MCF 10A (cell line): ENCODE measurements at places on chromosomes 16 and 17.

GRCh38 chr17:49576088-49576916 lies 631 bp downstream of the NXPH3 start:
- no peak for DNase-seq

DNA sequence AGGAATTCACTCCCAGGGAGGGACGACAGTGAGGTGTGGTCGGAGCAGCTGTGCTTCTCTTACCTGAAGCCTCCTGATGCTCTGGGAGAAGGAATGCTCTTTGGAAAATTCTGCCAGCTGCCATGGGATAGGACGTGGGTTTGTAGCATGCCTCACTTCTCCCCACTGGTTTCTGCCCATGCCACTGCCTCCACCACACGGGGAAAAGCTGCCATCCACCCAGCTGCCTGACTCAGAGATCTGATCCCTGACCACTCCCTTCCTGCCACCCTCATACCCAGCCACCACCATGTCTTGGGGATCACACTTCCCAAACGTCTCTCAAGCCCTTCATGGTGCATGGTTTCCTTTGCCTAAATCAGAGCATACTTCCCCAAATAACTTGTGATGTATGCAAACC lies 80.0 kb downstream of the CPPED1 start:
- no peak for DNase-seq

DNA sequence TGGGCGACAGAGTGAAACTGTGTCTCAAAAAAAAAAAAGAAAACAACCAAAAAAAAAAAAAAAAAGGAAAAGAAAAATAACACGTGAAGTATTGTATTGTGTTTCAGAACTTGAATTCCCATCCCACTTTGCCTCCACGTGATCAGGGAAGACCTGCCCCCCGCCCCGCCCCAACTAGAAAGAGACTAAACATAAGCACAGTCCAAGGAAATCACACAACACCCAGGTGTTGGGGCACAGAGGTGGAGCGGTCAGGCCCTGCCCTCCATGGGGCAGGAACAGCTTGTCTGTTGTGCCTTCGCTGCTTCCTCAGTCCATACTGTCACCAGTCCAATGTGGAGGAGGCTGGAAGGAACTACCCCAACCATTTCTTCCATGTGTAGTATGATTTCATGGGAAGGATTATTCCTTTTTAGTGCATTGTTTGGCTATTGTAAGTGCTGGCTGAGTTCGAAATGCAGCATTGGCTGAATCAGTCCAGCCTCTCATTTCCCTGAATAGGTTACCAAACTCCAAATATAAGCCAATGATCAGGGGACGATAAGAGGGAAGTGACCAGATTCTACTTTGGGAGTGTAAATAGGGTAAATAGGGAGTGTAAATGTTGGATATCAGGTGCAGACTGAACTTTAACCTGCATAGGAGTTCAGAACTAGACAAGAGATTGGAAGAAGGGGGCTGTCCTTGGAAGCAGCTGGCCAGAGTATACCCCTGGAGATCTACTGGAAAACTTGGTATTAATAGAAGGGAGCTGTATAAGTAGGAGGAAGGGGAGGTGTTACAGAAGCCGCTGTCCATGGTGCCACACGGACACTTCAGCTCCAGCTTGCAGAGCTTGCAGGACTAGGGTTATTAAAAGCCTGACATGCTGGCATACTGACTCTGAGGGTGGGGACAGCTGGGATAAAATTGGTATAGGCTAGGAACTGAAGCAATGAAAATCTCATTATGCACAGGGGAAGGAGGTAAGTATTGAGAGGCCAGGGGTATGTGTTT lies 50.7 kb downstream of the TANGO6 start:
- DNase-seq, result peak; percentile 13

DNA sequence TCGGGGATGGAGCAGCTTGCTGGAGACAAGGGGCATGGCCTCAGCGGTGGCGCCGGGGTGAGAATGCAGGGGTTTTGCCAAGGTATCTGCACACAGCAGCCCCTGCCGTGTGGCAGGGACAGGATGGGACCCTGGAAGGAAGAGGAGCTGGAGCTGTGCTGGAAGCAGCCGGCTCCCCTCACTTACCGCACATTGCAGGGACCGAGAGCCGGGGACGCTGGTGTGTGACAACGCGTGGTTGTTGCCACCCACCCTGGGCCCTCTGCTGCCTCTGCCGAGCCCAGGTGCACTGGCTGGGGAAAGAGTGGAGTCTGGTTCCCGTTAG lies 3.0 kb downstream of the NUBP2 start:
- DNase-seq, result no peak

DNA sequence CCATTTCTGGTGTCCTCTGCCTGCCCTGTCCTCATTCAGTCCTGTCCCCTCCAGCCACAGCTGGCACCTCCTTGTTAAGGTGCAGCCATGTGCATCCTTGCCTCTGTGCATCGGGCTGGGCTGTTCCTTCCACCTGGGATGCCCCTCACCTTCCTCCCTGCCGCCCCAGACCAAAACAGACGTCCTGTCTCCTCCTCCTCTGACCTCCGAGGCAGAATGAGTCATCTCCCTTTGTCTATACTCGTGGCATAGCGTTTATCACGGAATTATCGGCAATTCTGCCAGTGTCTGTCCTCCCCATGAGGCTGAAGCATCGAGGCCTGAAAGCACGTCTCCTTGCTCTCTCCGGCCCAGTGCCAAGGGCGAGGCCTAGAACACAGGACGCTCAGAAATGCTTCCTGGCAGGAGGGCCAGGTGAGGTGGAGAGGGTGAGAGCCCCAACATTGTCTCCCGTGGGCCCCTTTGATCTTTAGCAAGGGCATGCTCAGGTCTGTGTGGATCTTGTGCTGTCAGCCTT lies 4.6 kb downstream of the RAI1 start:
- peak; percentile 94 for DNase-seq

- DNase-seq, result no peak
Measured at GRCh38 chr17:71740866-71741265, 380.0 kb upstream of the SOX9 start.

DNA sequence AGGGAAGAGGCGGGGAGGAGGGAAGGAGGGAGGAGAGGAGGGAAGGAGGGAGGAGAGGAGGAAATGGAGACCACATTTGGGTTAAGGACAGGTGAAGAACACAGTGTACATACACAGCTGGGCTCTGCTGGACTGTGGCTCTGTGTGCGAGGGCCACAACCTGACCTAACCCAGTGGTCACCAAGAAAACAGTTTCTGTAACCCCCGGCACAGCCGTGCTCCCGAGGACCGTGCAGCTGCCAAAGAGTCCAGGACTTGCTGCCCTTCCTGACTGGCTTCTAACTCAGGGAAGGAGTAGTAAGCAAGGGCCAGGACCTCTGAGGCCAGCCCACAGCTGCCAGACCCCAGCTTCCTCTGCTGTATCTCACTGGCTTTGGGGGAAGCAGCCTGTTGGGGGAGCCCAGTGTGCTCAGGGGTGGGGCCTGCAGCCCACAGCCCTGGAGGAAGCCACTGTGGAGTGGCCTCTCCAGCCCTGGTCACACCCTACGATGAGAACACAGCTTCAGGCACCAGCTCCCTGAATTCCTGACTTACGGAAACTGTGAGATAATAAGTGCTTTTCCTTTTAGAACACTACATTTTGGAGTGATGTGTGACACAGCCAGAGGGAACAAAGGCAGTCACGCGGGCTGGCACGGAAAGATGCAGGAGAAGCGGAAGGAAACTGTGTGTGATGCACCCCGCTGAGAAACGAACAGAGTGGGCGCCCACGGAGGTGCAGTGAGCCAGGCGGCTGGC lies 32.3 kb downstream of the SLC7A5 start:
- no peak for DNase-seq

DNA sequence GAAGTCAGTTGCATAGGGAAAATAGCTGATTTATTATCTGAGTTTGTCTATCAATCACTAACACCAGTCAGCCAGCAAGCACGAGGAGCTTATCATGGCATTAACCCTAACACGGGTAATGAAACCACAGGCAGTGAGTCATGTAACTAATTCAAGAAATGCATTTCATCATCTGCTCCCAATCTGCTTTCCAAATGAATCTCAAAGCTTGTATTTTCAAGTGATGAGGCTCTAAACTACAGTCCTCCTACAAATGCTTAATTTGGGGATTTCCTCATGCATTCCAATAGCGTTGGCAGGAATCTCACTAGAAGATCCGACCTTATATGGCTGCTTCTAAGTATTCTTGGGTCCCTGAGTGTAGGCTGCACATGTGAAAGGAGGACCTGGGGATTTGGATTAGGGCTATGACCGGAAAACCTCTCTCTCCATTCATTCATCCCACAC lies 118.4 kb upstream of the HSBP1 start:
- peak; percentile 89 for DNase-seq

DNA sequence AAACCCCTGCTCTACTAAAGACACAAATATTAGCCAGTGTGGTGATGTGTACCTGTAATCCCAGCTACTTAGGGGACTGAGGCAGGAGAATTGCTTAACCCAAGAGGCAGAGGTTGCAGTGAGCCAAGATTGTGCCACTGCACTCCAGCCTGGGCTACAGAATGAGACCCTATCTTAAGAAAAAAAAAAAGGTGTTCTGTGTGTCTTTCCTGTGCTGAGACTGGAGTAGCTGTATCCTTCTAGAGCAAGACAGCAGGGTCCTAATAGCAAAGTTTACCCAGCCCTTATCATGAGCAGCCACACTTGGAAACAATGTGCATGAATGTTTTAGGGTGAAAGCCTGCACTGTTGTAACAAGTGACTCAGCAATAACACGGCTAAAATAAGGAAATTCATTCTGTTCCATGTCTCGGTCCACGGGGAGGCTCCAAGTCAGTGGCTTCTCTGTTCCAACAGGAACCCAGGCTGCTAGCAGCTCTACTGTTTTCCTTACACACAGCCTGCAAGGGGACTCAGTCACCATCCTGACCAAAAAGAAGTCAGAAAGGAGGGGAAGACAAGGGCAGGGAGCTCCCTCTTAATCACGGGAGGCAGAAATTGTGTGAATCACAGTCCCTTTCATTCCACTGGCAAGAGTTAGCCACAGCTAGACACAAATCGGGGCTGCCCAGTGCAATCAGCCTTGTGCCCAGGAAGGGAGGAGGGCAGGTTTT lies 7.1 kb upstream of the SLC5A11 start:
- peak; percentile 45 for DNase-seq

- no peak for DNase-seq
Measured at GRCh38 chr17:28711723-28712031, at the start of gene PROCA1. Gene PROCA1 (minus strand): TSS chr17:28711888. CDS start chr17:28711660, 228 bp downstream.

GRCh38 chr17:13078591-13079385 lies 61.0 kb upstream of the ELAC2 start:
- no peak for DNase-seq

DNA sequence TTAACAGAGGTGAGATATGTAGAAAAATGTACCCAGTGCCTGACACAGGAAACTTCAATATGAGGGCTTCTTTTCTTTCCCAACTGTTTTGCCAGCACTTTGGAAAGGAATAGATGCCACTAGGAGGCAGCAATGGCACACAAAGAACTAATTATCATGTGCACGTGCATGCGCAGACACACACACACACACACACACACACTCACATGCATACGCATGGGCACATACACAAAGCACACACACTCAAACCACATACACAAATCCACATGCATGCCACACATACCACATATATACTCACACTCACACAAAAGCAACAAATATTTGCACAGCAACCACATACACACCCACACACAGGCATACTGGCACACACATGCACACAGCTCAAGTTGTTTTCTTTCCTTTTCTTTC lies 8.8 kb upstream of the CEP112 start:
- DNase-seq, result peak; percentile 79

GRCh38 chr17:81884968-81885367 lies 6.4 kb downstream of the ALYREF start:
- no peak for DNase-seq

- DNase-seq, result no peak
Measured at GRCh38 chr17:59538195-59538909, 27.1 kb upstream of the DHX40 start.

DNA sequence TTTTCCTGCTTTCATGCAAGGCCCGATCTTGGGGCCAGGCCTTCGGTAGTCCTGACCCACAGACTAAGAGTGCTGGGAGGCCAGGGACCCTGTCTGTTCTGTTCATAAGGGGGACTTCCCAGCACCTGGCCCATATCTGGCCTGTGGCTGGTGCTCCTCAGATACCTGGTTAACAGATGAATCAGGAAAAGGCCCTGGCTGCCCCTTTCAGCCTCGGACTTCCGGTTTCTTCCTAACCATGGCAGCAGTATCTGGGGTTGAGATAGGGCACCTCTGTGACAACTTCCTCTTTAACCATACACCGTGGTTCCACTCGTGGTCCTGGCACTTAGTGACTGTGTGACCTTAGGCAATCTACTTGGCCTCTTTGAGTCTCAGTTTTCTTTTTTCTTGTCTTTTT lies 18.4 kb downstream of the PLCG2 start:
- no peak for DNase-seq

- no peak for DNase-seq
Measured at GRCh38 chr17:75102385-75102821, 7.4 kb upstream of the ARMC7 start.

DNA sequence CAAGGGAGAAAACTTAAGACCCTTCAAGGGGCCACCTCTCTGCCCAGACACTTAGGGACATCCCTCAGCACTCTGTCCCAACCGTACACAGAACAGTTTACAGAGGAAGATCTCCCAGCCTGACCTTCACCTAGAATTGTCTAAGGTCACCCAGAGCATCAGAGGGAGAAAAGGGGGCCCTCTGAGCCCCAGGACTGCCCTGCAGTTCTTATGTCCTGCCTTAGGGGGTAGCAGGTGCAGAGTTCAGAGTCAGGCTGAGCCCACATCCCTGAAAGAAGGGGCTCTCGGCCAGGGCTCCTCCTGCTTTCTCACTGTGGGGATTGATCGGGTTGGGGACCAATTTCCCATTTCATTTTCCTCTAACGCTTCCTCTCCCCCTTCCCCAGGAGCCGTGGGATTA lies 15.4 kb downstream of the CA4 start:
- DNase-seq, result no peak
